Memory B cell (primary cell): ENCODE measurements at places on chromosomes 16 and 17.

DNA sequence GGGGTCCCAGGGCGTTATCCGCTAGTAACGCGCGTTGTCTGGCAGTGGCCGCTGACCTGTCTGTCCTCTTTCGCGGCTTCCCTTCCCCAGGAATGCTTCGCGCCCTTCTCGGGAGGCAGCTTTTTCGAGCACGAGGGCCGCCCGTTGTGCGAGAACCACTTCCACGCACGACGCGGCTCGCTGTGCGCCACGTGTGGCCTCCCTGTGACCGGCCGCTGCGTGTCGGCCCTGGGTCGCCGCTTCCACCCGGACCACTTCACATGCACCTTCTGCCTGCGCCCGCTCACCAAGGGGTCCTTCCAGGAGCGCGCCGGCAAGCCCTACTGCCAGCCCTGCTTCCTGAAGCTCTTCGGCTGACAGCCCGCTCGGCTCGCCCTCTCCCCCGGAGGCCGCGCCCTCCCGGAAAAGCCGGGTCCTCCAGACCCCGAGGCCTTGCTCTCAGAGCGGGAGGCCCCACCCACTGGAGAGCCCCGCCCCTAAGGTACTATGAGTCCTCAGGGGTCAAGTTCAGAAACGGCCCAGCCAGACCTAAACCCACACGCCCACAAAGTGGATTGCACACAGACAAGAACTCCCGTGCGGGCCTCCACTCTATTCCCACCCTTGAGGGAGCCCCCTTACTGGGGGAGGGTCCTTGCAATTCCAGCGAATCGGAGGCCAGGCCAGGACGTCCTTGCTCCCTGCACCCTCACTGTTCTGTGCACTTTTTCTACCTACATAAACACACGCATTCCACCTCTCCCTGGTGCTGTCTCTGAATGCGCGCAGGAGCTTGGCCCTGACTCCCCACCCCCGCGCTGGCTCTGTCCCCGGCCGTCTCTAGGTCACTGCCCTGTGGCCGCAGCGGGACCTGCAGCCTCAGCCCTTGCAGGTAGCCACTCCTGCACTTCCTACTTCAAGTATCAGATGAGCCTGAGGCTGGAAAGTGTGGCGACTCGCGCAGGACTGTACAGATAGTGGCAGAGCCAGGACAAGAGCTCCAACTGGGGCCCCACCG lies 5.4 kb upstream of the SLC5A2 start:
- DNase-seq, result no peak

- DNase-seq, result no peak
Measured at GRCh38 chr16:65989861-65990604, 376.5 kb upstream of the CDH5 start.

GRCh38 chr17:56765449-56765848 lies 68.3 kb downstream of the C17orf67 start:
- no peak for DNase-seq

DNA sequence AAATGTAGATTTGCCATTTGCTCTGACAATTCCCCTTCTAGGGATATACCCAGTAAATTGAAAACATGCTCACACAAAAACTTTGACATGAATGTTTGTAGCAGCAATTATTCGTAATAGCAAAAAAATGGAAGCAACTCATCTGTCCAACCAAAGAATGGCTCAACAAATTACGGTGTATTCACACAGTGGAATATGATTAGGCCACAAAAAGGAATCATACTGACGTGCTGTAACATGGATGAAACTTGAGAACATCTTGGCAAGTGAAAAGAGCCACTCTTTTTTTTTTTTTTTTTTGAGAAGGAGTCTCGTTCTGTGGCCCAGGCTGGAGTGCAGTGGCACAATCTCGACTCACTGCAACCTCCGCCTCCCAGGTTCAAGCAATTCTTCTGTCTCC lies 24.1 kb upstream of the SPNS3 start:
- DNase-seq, result no peak

DNA sequence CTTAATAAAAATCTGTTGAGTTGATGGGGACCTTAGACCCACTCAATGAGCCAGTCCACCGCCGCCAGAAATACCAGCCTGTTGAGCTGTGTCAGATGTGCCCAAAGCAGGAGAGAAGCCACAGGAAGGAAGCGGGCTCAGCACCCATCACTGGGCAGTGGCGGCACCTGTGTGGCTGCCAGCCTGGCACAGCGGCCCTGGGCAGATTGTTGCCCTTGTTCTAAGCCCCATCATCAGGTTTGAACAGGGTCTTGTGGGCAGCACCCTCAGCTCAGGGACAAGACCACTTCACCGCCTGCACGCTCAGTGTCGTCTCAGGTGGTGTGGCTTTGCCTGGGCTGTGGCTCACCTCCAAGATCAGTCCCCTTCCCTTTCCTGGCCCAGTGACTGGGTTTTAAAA lies 9.3 kb downstream of the ENDOV start:
- DNase-seq, result no peak

GRCh38 chr16:48978501-48978900 lies 303.1 kb downstream of the CBLN1 start:
- no peak for DNase-seq
